ENCODE measurements at places on chromosomes 3 and 15. TPM values are rescaled to one million over a fixed set of nuclear protein-coding genes. Genes with fewer than 3 reads are reported as not detected.

DNA sequence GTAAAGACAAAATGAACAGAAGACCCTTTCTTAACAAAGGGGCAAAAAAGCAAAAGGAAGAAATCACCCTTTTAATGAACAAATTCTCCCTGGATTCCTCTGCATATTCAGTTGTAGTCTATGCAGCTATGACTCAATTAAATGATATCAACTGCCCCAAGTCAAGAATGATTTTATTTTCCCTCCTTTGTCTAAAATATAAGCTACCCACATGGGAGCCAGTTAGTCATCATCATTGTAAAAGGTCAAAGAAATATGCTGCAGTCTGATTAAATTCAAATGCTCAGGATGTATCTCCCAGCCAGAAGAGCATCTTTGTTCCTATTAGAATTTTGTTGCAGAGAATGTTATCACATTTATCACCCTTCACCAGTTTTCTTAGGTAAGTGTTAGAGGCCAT is 84.0 kb downstream of the SST start:
- H3K36me3 ChIP-seq = no peaks in the 10 kb centered on the region
- no peak overlapping the region for H3K27ac ChIP-seq
- no peaks in the 10 kb centered on the region for H3K27me3 ChIP-seq
- H3K4me3 ChIP-seq = no peak overlapping the region
- no peak for DNase-seq
- H3K4me1 ChIP-seq = peaks cover 2% of the 10 kb centered on the region

Gene ZNF860
- 0.65 TPM for total RNA-seq

GRCh38 chr3:193819117-193820010 is 226.4 kb downstream of the OPA1 start:
- no peak for DNase-seq
- no peaks in the 10 kb centered on the region for H3K36me3 ChIP-seq
- no peaks in the 10 kb centered on the region for H3K4me1 ChIP-seq
- H3K27me3 ChIP-seq = no peaks in the 10 kb centered on the region
- H3K4me3 ChIP-seq = no peak overlapping the region

Gene RTP3
- total RNA-seq = not detected

Gene SLC22A13
- total RNA-seq = 1.1 TPM

GRCh38 chr3:74332165-74332564 is 282.3 kb downstream of the CNTN3 start:
- H3K27me3 ChIP-seq = no peaks in the 10 kb centered on the region
- H3K4me1 ChIP-seq = no peaks in the 10 kb centered on the region
- H3K36me3 ChIP-seq = peaks cover 4% of the 10 kb centered on the region

DNA sequence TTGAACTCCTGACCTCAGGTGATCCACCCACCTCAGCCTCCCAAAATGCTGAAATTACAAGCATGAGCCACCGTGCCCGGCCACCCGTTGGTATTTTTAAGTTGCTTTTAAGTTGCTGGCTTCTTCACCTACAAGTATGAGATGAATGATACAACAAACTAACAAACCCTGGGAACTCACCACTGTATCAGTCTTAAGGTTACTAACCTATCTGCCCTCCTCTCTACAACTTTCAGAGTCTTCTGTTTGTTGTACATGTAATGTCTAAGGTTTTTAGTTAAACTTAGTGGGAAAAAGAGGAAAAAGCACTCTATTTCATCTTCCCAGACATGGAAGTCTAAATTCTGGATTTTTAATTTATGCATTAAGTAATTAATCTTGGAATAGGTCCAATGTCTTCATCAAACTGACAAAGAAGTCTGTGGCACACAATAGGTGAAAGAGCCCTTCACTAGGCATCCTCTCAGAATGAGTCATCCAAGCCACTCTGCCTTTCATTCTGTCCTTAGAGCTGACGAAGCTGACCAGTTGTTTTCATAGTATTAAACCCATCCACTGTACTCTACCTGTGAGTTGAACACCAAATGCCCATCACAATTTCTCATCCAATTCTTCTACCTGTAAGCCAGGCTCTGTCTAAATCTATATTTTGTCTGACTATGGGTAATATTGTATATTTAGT is 936.1 kb downstream of the TUSC7 start:
- H3K4me3 ChIP-seq = no peak overlapping the region
- no peaks in the 10 kb centered on the region for H3K4me1 ChIP-seq
- H3K36me3 ChIP-seq = no peaks in the 10 kb centered on the region
- H3K27me3 ChIP-seq = no peaks in the 10 kb centered on the region
- no peak overlapping the region for H3K27ac ChIP-seq

GRCh38 chr3:105538483-105538882 is 171.8 kb downstream of the ALCAM start:
- no peak for DNase-seq
- H3K27me3 ChIP-seq = no peaks in the 10 kb centered on the region
- H3K27ac ChIP-seq = no peak overlapping the region
- no peaks in the 10 kb centered on the region for H3K4me1 ChIP-seq
- no peak overlapping the region for H3K4me3 ChIP-seq

- no peaks in the 10 kb centered on the region for H3K27me3 ChIP-seq
- H3K4me3 ChIP-seq = no peak overlapping the region
- no peaks in the 10 kb centered on the region for H3K4me1 ChIP-seq
- DNase-seq = no peak
Measured at GRCh38 chr15:55998478-55998877, 5.1 kb upstream of the NEDD4 start.

Gene TMEM43
- 132 TPM for total RNA-seq

DNA sequence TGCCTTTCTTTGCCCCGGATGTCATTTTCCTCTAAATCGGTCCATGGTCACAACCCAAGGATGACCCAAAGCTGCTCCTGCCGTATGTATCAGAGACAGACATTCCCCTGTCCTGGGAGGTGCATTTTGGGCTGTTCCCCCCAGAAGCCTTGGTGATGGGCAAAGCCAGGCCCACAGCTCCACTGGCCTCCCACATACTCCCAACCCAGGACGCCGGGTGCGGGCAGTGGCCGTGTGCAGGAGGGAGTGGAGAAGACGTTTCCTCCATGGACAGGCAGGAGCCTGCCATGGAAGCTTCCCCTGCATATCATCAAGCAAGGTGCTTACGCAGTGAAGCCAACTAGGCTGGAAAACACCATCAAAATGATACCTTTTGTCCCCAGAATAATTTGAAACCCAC is 175.0 kb downstream of the ATP10A start:
- H3K27me3 ChIP-seq = no peaks in the 10 kb centered on the region
- H3K36me3 ChIP-seq = peaks cover 3% of the 10 kb centered on the region
- no peak for DNase-seq
- no peak overlapping the region for H3K4me3 ChIP-seq
- no peaks in the 10 kb centered on the region for H3K4me1 ChIP-seq

DNA sequence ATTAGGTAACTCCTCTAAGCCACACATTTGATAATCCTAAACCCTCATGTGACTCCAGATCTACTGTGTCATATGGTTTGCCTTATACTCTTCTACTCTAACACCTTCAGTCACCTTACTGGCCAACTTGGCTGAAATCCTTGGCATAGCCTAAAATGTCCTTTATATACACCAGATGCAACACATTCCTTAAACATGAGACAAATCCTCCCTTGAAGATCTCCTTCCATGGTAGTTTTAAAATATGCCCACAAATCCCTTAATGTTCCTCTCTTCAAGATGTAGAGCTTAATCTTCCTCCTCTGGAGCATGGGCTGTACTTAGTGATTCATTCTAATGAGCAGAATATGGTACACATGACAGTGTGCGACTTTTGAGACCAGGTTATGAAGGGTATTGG is 238.9 kb downstream of the SUCLG2 start:
- H3K27ac ChIP-seq = no peak overlapping the region
- no peaks in the 10 kb centered on the region for H3K27me3 ChIP-seq
- H3K36me3 ChIP-seq = no peaks in the 10 kb centered on the region
- H3K4me3 ChIP-seq = no peak overlapping the region

- H3K36me3 ChIP-seq = no peaks in the 10 kb centered on the region
- H3K27ac ChIP-seq = no peak overlapping the region
- peak; percentile 65 for DNase-seq
- H3K27me3 ChIP-seq = no peaks in the 10 kb centered on the region
- H3K4me1 ChIP-seq = no peaks in the 10 kb centered on the region
Measured at GRCh38 chr15:55007561-55007960, 189.2 kb downstream of the RSL24D1 start.

- H3K27me3 ChIP-seq = no peaks in the 10 kb centered on the region
- no peak overlapping the region for H3K4me3 ChIP-seq
- H3K4me1 ChIP-seq = no peaks in the 10 kb centered on the region
- peak; percentile 16 for DNase-seq
- H3K36me3 ChIP-seq = no peaks in the 10 kb centered on the region
Measured at GRCh38 chr15:65917407-65917756, 48.1 kb downstream of the RAB11A start.

Gene ZDHHC19
- total RNA-seq = 0.72 TPM

DNA sequence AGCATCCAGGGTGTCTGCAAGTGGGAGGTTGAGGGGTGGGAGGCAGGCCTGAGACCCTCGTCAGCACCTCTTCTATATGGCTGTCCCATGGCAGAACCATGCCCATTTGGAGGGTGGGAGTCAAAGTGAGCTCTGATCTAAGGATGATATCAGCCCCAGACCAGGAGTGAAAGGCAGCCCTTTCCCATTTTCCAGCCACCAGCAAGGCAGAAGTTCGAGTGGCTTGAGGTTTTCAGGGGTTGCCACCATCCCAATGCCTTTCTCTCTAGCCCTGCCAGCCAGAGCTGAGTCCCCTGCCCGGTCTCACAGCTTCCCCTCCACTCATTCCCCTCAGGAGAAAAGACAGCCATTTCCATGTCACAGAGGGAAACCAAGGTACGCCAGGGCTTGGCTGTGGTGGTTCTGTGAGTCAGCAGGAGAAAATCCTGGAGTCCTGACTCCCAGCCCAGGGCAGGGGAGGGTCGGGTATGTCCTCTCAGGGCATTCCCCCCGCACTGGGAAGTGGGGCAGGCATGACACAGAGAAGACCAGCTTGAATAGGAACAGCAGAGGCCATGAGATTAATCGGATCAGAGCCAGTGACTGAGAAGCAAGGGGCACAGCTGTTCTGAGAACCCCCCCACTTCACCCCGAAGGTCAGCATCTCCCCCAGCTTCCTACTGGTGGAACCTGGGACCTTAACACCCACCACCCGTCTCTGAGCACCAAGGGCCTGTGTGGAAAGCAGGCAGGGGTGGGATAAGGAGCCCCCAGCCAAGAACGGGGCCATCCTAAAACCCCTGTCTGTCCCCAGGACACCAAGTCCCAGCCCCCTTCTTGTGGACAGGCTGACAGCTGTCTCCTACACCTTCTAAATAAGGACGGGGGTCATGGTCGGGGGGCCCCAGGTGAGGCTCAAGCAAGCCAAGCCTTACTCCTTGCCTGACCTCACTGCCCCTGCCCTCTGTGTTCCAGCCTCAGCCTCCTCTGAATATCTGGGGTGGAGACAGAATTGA is 965 bp upstream of the SLC38A3 start:
- no peak overlapping the region for H3K27ac ChIP-seq
- H3K4me3 ChIP-seq = no peak overlapping the region
- no peaks in the 10 kb centered on the region for H3K4me1 ChIP-seq
- no peaks in the 10 kb centered on the region for H3K27me3 ChIP-seq
- DNase-seq = no peak
